ENCODE measurements at places on chromosomes 3 and 15.

DNA sequence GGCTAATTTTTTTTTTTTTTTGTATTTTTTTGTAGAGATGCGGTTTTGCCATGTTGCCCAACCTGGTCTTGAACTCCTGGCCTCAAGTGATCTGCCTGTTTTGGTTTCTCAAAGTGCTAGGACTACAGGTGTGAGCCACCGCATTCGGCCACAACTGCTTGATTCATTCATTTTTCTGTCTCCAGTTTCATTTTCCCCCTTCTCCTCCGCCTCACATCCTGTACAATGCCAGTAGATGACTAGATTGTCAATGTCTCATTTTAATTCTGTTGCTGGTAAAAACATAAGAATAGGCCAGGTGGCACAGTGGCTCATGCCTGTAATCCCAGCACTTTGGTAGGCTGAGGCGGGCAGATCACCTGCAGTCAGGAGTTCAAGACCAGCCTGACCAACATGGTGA, 12.0 kb upstream of the ZNF592 start:
- no peak for DNase-seq

GRCh38 chr15:70096215-70097062, 1.3 kb downstream of the TLE3 start:
- DNase-seq, result no peak

GRCh38 chr15:71245588-71245987, 130.3 kb downstream of the THSD4 start:
- no peak for DNase-seq

- no peak for DNase-seq
Measured at GRCh38 chr15:98433346-98433745, 215.0 kb upstream of the IGF1R start.

GRCh38 chr3:126124896-126125295, 41.0 kb upstream of the SLC41A3 start:
- no peak for DNase-seq

- no peak for DNase-seq
Measured at GRCh38 chr3:81198756-81199155, 562.7 kb downstream of the GBE1 start.

GRCh38 chr3:141341536-141341935, 26.8 kb upstream of the ZBTB38 start:
- DNase-seq, result no peak

- no peak for DNase-seq
Measured at GRCh38 chr15:33934396-33934795, 33.9 kb upstream of the CHRM5 start.

DNA sequence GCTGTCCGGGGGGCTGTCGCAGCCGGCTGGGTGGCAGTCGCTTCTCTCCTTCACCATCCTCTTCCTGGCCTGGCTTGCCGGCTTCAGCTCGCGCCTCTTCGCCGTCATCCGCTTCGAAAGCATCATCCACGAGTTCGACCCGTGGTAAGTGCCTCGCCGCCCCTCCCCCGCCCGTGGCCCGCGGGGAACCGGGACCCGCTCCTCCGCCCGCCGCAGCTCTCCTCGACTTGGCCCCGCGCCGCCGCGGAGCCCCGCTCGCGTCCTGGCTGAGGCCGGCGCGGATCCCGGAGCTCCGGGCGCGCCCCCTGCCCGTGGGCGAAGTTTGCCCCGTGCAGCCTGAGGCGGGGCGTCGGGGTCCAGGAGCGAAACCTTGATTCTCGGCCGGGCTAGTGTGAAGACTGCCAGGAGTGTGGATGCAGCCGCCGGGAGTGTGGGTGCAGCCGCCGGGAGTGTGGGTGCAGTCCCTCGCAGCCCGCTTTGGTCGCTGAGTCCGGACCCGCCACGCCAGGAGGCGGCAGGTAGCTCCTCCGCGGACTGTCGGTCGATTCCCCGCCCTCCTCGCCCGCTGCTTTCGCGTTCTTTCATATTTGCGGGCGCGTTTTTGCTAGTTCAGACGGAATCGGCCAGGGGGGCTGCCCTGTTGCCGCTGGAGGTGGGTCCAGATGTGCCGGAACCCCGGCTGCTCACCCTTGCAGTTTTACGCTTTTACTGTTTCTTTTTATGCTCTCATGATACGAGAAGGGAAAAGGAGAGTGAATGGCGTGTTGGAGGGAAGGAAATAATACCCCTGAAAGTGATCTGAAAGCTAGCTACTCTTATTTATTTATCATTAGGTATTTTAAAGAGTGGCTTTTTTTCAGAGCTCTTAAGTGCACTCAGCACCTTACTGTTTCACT, 692 bp downstream of the STT3B start:
- DNase-seq, result no peak

DNA sequence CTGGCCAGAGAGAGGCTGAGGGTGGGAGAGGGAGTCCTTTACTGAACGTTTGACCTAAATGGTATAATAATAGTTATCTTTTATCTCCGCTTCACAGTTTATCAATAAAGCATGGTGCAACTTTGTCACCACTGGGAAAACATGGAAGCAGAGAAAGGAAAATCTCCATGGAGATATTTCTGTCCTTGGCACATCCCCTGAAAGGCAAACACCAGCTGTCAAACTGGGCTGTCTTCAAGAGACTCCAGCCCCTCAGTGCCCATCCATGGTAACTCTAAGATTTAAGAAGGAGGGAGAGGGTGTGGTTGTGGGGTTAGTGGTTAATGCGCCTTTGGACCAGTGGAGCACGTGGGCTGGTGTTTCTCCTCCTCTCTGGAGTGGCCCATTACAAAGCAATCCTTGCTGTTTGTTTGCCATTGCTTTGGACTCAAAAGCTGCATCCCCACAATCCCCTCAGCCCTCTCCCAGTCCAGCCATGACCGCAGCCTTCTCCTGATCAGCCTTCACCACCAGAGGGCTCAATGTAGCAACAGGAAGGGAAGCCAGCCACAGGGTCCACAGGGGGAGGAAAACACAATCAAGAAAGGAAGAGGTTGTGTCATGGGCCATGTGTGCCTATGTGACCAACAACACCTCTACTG, 38.2 kb upstream of the FAM174B start:
- DNase-seq, result peak; percentile 25

GRCh38 chr3:18575573-18575972, 150.4 kb upstream of the SATB1 start:
- no peak for DNase-seq

GRCh38 chr3:8678751-8679150, 34.2 kb upstream of the SSUH2 start:
- no peak for DNase-seq

- no peak for DNase-seq
Measured at GRCh38 chr3:175278680-175279079, 419.5 kb downstream of the NAALADL2 start.

DNA sequence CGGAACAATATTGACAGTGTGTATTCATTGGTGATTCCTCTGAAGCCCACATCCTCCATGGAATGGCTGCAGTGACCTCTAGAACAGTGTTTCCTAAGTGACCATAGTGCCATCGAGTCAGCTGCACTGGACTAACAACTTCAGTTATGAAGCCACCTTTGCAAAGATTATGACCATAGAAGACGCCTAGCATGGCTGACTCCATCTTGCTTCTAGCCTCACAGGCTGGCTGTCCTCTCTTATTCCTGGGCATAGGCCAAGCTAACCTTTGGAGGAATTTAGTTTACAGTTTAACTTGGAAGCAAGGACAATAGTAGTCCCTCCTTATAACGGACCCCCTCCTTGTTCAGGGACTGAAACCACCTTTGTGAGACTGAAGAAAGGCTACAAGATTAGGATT, 37.3 kb upstream of the OSBPL11 start:
- no peak for DNase-seq

DNA sequence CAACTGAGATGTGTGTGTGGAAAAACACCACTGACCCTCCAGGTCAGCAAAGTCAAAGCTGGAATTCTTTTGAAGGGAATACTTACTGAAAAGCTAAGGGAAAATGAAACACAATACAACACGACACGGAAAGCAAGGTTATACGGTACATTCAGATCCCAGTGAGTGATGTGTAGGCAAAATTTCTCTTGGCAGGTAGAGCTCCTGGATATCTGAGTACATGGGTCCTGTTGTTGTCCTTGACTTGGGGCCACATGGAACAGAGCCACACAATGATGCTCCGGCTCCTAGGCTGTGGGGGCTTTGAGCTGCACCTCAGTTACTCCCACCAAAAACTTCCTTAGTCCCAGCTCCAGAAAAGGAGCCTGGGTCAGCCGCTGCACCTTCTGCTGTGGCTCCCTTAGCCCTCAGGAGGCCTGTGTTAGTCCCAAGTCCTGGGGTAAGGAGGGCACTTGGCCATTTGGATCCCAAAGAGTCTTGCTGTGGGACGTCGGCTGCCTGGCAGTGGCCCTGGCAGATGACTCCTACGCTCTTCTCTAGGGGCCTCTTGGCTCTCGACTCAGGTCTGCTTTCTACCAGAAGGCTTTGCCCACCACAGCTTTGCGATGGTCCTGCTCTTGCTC, 95.6 kb downstream of the ADCY5 start:
- no peak for DNase-seq

- DNase-seq, result no peak
Measured at GRCh38 chr3:78414261-78414660, 1353.5 kb downstream of the ROBO1 start.

- DNase-seq, result peak; percentile 41
Measured at GRCh38 chr15:73994912-73995622, 551 bp downstream of the PML start.

DNA sequence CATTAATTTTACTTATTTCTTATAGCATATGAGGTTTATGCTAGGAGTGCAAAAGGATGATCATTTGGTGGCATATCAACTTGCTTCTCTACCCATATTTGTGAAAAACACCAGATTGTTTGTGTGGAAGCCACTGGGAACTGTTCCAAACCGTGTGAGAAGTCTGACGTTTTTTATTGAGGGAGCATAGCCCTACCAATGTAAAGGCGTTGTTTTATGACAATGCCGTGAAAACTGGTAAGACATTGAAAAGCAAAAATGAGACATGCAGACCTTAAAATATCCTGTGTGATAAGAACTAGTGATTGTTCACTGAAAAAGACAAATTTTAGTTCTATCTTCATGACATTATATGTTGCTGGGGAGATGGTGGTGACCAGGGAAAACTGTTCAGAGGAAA, 87.8 kb downstream of the CHL1 start:
- no peak for DNase-seq

GRCh38 chr3:45758871-45759270, 37.5 kb downstream of the SLC6A20 start:
- DNase-seq, result no peak

DNA sequence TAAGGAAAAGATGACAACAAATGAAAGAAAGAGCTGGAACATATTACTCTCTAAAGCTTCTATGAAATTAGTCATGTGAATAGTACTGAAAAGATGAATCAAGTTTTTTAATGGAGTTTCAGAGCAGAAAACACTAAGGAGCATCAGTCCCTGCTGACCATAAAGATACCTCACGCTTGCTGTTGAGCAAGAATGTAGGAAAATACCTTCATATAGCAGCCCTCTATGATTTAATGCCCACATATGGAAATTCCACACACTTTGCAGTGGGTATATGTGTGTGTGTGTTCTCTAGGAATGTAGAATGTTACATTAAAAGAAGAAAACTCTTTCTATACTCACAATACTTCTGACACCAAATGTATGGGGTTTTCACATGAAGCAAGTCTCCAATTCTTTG, 355.0 kb downstream of the ERC2 start:
- DNase-seq, result no peak

GRCh38 chr15:52728899-52729298, 49.7 kb upstream of the ATOSA start:
- no peak for DNase-seq

DNA sequence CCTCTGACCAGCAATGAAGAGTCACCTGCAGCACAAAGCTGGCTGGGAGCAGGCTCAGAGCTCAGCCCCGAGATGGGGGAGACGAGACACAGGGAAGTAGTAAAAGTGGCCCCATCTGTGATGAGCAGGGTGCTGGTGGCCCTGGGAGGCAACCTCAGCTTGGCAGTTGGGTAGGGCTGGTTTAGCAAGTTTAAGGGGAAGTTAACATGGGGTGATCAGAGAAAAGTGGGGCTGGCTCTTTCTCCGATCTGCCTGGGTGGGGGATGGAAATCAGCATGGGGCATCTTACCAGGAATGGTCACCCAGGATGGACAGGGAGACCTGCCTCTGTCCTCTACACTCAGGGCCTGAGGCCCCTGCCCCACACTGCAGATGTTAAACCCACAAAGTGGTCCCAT, 29.9 kb upstream of the SFMBT1 start:
- no peak for DNase-seq

GRCh38 chr3:38640661-38641452, 8.6 kb downstream of the SCN5A start:
- no peak for DNase-seq

- peak; percentile 70 for DNase-seq
Measured at GRCh38 chr3:47017504-47018268, 38.2 kb downstream of the NBEAL2 start.

- DNase-seq, result no peak
Measured at GRCh38 chr15:67307156-67307555, 52.6 kb downstream of the IQCH start.

GRCh38 chr15:78425643-78426042, 12.4 kb upstream of the IREB2 start:
- peak; percentile 55 for DNase-seq

DNA sequence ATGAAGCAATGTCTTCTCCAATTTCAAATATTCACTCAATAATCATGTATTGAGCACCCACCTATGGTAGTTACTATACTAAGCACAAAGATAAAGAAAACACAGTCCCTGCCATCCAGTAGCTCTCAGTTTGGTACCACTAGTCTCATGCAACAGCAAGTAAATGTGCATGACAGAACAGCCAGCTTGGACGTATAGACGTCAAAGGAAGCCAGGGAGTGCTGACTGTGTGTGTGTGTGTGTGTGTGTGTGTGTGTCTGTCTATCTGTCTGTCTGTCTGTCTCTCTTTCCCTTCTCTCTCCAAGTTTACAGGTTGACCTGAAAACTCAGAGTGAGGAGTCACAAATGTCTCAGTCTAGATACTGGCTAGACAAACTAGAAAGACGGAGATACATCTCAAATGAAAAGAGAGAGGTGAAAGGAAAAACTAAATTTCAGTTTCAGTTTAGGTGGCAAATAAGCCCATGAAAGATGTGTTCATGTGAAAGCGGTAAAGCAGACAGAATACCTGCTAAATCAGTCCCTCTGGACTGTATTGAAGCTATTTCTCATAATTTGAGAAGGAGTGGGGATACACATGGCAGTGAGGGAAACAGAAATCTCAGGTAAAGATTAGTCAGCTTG, 141.1 kb upstream of the PTPRG start:
- no peak for DNase-seq

DNA sequence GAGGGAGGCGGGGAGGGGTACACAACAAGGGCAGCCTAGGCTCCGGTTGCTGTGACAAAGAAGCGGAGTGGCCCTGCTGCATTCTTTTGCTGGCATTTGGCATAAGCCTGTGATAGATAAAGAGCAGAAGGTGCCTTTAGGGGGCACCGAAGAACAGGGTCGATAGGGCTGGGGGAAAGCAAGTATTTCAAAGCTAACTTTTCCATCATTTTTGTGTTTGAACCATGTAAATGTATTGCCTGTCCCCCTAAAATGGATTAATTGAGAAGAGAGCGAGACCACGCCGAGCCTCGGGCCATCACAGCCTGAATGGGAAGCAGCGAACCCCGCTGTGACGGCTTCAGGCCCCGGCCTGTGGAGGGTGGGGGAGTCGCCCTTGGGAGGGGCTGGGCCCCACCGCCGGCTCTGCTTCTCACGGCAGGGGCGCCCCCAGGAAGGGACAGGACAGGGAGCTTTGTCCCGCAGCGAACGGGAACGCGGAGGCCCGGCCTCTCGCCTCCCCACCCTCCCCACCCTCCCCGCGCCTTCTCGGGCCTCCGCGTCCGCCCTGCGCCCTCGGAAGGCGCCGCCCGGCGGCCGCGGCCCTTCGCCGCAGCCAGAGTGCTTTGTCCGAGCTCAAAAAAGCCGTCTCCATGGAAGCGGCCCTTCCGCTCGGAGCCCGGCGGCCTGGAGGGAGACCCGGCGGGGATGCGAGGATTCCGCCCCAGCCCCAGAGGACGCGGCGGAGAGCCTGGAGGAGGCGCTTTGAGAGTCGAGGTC, 32.4 kb upstream of the ALDH1L1 start:
- DNase-seq, result no peak
